HCEC 1CT (cell line): ENCODE measurements at places on chromosomes 12 and 14.
A peak's percentile ranks its signal among the peaks of the same experiment; 100 is the strongest.

DNA sequence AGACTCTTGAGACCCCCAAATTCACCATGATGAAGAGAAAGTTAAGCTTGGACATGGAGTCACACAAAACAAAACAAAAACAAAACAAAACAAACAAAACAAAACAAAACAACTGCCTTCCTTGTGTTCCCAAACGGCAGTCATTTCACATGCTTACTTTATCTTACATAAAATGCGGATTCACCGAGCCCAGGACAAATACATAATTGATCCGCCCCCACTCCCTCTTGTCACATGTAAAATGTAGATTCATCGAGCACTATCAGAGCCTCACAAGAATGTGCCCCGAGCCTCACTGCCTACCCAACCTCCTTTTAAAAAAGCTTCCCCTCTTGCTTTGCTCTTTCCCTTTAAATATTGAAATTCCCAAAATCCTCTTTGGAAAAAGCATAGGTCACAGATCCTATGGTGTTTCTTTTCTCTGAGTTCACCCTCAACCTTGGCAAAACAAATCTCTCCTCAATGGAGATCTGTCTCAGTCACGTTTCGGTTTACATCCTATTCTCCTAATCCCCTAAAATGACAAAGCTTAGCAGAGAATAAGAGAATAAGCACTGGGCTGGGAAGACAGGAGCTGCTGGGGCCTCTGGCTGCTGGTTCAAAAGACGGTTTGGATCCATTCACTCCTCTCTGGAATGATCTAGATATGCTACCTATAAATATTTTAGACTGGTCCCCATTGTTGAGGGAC is 83.7 kb downstream of the NINJ2 start:
- no peak for DNase-seq

GRCh38 chr14:71721791-71722190 is 210.4 kb upstream of the RGS6 start:
- no peak for DNase-seq

DNA sequence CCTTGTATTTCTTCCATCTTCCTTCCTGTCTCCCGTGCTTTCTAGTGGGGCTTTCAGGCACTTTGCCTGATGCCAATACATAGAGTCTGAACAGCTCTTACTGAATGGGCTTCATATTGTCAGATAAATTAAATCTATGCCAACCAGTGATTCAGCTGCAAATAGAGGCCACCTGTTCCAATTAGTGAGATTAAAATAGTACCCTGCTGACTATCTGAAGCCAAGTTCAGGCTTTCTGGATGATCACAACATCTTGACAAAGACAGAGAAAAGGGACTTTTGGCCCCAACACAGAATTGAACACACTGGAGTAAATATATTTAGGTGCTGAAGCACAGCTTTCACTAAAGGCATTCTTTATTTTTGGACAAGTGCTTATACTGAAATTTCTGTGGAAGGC is 11.8 kb downstream of the TMCC3 start:
- DNase-seq: no peak

GRCh38 chr12:44053549-44054127 is 217.8 kb downstream of the TMEM117 start:
- peak; percentile 5 for DNase-seq

DNA sequence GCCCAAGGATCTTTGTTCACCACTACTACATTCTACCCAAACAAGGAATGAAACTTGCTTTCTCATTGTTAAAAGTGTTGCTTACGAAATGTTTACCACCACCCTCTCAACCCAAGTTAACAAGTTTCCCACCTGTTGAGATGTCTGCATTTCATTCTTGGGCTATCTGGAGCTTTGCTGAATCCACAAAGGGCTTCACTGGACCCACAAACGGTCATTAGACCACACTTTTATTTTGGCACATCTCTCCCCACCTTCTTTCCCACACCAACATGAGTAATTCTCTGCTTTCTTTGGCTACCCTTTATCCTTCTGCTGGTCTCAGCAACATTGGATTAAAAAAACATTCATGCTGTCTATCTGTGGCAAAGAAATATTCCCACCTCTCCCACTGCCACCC is 78.0 kb downstream of the TMEM260 start:
- no peak for DNase-seq

- DNase-seq: peak; percentile 90
These were observed 16.3 kb downstream of the MARK3 start for GRCh38 chr14:103401223-103402214.

DNA sequence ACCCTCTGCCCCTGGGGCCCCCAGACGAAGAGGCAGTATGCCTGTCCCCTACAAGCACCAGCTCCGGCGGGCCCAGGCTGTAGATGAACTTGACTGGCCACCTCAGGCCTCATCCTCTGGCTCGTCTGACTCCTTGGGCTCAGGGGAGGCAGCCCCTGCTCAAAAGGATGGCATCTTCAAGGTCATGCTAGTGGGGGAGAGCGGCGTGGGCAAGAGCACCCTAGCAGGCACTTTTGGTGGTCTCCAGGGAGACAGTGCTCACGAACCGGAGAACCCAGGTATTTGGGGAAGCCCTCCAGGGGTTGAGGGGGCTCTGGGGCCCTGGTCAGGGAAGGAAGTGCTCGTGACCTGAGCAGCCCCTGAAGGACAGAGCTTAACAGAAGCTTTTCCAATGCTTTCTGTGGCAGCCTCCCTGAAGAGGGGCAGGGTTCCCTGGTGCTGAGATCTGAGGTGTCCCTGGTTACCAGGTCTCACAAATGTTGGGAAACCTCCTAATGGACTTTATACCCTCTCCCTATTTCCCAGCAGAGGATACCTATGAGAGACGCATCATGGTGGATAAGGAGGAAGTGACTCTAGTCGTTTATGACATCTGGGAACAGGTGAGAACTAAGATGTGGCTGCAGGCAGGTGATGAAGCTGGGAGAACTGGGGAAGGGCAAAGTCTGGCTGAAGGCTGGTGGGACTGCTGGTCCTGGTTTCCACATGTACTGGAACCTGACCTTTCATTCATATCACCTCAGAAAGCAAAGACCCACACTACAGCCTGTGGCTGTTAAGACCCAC is 1.9 kb downstream of the REM2 start:
- DNase-seq: no peak

GRCh38 chr14:105177082-105177481 is 4.0 kb downstream of the NUDT14 start:
- DNase-seq: no peak

- no peak for DNase-seq
These were observed 44.7 kb upstream of the USP15 start for GRCh38 chr12:62215506-62215905.

DNA sequence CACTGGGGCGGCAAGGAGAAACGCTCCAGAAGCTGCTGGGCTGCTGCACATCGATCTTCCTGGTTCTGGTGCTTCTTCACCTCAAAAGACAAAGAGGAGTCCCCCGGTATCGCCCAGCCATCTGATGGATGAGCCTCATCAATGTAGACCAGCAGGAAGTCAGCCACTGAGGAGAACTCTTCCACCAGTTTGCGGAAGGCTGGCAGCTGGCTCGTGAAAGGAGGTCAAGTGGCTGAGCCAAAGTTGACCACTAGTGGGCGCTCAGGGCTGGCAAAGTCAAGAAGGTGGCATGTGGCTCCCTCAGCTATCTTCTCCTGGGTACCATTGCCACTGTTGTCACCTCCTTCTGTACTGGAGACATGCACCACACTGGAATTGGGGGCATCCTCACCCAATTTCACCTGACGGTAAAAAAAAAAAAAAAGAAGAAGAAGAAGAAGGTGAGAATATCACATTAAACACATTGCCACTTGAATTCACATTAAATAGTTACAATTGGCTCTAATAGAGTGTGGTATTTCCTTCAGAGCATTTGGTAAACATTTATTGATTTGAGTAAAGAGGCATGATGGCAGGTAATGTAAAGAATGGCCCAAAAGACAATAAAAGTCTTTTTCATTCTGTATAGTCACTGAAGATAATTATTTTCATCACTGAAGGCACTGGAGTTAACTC is 8.3 kb downstream of the DIO2 start:
- DNase-seq: no peak
